Activated CD4-positive, alpha-beta T cell treated with anti-CD3 and anti-CD28 coated beads, Interleukin-2, amount 10 ng/mL, durations not matched to agents 24 days and 14 days (primary cell): ENCODE measurements at places on chromosomes 16 and 17. TPM values are rescaled to one million over a fixed set of nuclear protein-coding genes. Genes with fewer than 3 reads are reported as not detected.

SLC47A1 gene
- not detected in 2 replicates for total RNA-seq

TBC1D28 gene
- not detected in 2 replicates for total RNA-seq

DNA sequence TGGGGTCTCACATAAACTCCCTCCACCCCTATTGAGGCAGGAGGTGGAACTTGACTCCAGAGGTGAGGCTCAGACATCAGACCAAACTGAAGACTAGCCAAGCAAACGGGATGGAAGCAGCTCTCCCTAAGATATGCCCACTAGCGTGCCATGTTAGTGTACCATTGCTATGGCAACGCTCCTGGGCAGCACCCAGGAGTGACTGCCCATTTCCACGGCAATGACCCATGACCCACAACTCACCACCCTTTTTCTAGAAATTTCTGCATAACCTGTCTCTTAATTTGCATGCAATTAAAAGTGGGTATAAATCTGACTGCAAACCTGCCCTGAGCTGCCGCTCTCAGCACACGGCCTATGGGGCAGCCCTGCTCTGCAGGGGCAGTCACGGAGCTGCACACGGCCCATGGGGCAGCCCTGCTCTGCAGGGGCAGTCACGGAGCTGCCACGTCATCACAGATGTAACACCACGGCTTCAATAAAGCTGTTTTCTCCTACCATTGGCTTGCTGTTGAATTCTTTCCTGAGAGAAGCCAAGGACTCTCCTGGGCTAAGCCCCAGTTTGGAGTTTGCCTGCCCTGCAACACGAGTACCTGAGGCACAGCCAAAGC is 164.3 kb downstream of the RBFOX3 start:
- no peak for DNase-seq

- no peak for DNase-seq
Observed at GRCh38 chr17:47276868-47277267, 23.2 kb downstream of the ITGB3 start.

TMEM208 gene
- total RNA-seq = 65.0 and 65.6 TPM in 2 replicates

DNA sequence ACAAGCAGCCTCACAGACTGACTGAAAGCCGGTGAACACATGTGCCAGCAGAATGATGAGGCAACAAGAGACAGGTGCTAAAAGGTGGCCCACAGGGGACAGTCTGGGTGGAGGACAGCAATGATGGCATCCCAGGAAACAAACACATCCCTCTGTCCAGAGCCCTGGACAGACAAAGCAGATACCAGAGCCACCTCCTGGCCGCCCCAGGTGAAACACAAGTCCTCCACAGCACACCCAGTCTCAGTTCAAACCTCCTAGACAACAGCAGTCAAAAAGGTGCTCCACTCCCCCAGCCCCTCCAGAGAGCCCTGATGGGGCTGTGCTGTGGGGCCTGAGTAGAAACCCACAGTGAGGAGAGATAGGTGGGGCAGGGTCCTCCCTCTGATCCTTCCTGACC is 20.3 kb upstream of the CDH5 start:
- DNase-seq = no peak

SOST gene
- total RNA-seq = not detected in 2 replicates

GRCh38 chr16:78619811-78620210 is 520.4 kb downstream of the WWOX start:
- DNase-seq = no peak

DNA sequence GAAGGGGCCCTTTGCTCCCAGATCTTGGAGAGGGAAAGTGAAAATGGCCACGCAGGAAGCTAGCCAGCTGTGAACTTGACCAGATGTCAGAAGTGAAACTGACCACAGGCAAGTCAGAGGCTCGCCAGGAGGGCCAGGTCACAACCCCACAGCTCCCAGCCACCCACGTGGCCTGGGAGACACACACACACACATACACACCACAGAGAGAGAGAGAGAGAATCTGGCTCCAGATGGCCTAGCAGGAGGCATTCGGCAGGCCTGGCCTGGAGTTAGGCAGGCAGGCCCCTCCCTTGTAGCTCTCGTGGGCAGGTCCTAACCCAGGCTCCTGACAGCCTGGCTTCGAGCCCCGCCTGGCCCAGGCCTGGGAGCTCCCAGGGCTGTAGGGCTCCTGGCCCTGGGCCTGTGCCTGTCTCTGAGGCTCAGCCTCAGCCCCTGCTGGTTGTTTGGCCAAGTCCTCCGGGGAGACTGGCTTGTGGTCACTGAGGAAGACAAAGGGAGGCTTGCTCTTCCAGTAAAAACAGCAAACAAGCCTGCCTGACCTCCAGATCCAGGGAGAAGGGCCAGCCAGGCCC is 20.2 kb downstream of the NGFR start:
- no peak for DNase-seq

- no peak for DNase-seq
Observed at GRCh38 chr16:4517812-4518680, 20.5 kb downstream of the CDIP1 start.

RDM1 gene
- total RNA-seq = 2.6 and 2.9 TPM in 2 replicates

ASB16 gene
- 0.09 and 0.78 TPM in 2 replicates for total RNA-seq

FAM20A gene
- not detected in 2 replicates for total RNA-seq
